ENCODE measurements at places on chromosomes 5 and 9.

- peak; percentile 75 for DNase-seq
Observed at GRCh38 chr5:172429201-172429940, 25.0 kb downstream of the SH3PXD2B start.

- no peak for DNase-seq
Observed at GRCh38 chr5:96064877-96065276, 103.2 kb upstream of the ELL2 start.

- DNase-seq: peak; percentile 4
Observed at GRCh38 chr5:158727771-158728311, 371.9 kb downstream of the EBF1 start.

DNA sequence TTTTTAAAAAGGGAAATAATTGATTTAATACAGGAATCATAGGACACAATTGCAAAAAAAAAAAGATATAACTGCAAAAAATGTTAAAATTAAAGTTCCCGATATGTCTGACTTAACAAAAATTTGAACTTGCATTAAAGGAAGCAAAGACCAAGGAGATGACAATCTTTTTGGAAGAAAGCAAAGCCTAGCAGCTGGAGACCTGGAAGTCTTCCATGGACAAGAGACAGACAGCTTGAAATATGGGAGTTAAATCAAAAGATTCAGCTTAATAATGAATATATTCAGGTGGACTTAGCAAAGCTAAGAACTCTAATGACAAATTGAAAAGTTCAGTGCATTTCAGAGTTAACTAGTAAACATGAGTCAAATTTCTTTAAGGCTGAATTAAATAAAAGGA lies 568.7 kb upstream of the RGMB start:
- DNase-seq: no peak

GRCh38 chr5:95697781-95698681 lies 15.2 kb upstream of the SPATA9 start:
- DNase-seq: peak; percentile 59

- DNase-seq: no peak
Observed at GRCh38 chr5:116613445-116613844, 38.8 kb upstream of the SEMA6A start.

- DNase-seq: no peak
Observed at GRCh38 chr5:133957080-133957479, 11.3 kb downstream of the C5orf15 start.

DNA sequence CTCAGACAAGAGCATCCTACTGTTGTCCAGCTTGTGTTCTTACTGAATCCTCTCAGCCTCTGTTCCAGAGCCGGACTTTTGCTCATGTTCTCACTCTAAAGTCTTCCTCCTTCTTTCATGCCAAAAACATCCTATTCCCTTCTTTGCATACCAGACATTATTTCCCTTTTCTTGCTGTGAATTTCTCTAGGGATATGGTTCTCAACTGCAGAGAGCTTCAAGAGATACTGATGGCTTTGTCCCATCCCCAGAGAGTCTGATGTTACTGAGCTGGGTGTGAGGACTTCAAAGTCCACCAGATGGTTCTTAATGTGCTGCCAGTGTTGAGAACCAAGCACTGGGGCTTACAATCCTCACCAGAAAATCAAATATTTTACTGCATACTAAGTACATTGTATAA lies 98.6 kb upstream of the FER start:
- DNase-seq: no peak

- no peak for DNase-seq
Observed at GRCh38 chr9:126290871-126291270, 35.8 kb upstream of the MVB12B start.

DNA sequence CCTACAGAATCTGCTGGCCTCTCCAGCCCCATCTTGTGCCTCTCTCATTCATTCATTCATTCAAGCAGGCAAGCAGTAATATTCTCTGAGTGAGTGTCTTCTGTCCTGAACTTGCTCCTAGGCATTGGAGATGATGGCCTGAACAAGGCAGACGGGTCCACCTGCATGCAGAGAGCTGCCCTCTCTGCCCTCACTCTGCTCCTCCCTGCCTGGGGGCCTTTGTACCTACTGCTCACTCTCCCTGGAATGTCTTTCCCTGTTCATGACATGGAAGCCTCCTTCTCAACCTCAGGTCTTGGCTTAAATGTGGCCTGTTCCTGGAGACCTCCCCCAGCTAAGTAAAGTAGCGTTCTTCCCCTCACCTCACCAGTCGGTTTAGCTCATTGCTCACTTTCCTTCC lies 6.6 kb downstream of the CDX1 start:
- no peak for DNase-seq

- DNase-seq: no peak
Observed at GRCh38 chr9:26264709-26265601, 586.7 kb upstream of the TUSC1 start.

DNA sequence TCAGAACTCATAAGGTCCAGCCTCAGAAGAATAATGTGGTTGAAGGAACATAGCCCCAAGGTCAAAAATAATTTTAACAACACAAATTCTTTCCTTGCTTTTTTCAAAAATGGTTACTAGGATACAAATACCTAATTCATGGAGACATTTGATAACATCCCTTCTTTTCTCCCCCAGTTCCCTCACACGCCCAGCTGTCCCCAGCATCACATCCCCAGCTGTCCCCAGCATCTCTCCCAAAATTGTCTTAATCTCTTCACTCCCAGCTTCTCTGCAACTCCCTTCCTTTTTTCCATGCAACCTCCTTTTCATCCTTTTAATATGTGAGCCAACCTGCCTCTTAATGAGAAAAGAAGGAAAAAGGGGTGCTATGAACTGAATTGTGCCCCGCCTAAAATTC lies 77.8 kb downstream of the FSTL4 start:
- no peak for DNase-seq

DNA sequence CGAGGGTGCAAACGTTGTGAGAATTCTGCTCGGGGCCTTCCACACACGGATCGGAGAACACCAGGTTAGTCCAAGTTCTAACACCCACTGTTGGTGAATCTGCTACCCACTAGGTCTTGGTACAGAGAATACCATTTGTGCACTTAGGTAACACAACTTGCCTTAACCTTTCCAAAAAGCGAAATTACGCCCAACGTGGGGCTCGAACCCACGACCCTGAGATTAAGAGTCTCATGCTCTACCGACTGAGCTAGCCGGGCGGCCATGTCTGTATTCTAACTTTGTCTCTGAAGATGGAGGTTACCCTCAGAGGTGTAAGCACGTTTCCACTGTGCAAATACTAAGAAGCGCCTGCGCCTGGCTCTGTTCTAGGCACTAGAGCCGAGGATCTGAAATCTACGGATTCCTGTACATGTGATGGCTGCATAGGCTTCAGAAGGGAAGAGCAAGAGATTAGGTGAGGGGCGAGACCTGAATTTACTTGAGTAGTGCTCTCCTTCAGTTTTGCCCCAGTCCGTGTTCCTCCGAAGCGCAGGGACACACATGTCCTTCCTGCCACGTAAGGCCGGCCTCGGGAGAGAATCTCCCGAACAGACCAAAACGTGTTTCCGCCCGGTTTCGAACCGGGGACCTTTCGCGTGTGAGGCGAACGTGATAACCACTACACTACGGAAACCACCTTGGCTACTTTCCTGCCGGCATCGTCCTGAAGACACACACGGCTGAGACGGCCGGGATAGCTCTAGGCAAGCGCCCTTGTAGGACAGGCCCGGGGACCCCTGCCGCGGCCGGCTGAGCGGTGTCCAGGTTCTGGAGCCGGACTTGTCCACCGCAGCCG lies 1.1 kb upstream of the TRIM41 start:
- DNase-seq: peak; percentile 96

DNA sequence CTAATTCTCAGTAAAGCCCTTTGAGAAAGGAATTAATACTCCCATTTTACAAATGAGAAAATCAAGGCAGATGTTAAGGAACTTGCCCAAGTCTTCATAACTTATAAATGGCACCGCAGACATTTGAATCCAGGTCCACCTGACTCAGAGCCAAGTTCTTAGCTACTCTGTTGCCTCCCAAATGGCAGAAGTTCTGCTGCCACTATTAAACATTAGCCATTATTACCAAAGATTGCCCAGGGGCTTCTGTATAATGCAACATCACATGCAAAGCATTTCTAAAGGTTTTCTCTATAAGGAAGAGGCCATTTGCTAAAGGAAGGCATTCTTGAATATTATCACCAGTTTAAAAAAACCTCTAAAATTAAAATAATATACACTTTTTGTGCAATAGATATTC lies 28.3 kb downstream of the TPD52L3 start:
- no peak for DNase-seq

DNA sequence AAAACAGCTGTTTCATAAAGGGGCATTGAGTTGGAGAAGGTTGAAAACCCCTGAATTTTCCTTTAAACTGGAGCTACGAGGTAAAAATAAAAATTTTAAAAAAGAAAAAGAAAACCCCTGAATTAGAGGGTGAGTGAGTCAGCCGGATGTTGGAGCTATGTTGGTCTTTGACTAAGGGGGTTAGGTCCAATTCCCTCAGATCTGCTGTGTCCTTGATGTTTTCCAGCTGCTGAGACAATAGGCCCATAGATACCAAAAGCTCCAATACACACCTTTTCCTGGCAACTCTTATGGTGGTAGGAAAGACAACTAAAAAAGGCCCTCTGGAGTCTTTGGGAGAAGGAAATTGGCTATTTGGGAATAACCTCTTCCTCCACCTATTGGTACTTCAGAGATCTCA lies 79.4 kb upstream of the SAP30L start:
- no peak for DNase-seq

- no peak for DNase-seq
Observed at GRCh38 chr5:163915481-163915961, 410.1 kb downstream of the MAT2B start.

GRCh38 chr5:45695804-45696156 lies 400 bp downstream of the HCN1 start:
- no peak for DNase-seq

- no peak for DNase-seq
Observed at GRCh38 chr5:144414202-144415029, 243.7 kb downstream of the KCTD16 start.

DNA sequence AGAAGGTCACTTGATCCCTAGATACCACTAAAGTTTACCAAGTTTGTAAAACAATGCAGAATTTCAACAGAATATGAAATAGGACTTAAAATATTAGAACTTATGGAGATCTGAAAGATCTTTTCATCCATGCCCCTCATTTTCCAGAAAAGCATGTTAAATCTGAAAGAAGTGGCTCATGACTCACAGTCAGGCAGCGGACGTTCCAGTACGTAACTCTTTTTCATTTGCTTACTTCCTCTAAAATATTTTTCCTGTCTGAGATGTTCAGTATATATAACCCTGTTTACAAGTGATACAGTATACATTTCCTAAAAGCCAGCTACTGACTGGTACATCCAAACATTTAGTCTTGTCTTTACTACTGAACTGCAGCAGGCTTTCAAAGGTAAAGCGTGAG lies 22.3 kb downstream of the FBXW2 start:
- no peak for DNase-seq

DNA sequence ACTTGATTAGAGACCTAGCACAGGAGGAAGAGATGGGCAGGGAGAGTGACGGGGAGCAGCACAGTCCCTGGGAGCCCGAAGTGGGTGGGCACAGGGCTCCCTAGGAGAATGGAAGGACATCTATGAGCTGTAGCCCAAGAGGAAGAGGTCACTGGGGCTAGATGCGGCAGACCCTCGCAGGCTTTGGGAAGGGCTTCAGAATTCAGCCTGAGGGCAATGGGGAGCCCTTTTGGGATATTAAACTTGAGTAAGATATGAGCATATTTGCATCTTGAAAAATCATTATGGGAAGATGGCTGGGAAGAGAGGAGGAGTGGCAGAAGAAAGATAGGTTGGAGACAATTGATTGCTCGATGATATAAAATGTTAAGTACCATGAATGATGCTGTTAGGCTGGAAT lies 48.9 kb upstream of the IL17B start:
- DNase-seq: no peak

DNA sequence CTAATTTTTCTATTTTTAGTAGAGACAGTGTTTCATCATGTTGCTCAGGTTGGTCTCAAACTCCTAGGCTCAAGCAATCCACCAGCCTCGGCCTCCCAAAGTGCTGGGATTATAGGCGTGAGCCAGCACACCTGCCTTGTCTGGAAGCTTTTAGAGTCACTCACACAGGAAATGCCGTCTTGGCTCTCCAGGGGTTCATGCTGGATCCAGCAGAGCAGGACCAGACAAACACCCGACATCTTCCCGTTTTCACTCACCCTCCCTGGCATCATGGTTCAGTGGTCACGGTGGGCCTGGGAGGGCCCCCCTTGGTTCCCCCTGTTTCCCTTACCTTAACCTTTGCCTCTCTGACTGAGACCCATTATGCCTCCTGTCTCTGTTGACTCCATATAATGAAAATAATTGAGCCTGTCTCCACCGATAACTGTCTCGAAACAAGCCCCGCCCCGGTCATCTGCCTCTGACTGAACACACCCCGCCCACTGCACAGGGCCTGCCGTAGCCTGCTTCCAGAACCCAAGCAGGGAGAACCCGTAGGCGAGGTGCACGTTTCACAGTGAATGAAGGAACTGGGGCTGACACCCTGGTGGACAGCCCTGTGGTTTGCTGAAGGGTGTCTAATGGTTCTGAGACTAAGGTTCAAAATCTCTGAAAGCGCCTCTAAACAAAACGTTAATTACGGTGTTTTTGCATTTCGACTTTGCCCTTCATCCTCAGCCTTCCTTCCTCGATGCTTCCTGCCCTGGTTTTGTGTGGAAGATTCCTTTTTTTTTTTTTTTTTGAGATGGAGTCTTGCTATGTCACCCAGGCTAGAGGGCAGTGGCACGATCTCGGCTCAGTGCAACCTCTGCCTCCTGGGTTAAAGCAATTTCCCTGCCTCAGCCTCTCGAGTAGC lies 39.7 kb upstream of the SPRY4 start:
- no peak for DNase-seq

DNA sequence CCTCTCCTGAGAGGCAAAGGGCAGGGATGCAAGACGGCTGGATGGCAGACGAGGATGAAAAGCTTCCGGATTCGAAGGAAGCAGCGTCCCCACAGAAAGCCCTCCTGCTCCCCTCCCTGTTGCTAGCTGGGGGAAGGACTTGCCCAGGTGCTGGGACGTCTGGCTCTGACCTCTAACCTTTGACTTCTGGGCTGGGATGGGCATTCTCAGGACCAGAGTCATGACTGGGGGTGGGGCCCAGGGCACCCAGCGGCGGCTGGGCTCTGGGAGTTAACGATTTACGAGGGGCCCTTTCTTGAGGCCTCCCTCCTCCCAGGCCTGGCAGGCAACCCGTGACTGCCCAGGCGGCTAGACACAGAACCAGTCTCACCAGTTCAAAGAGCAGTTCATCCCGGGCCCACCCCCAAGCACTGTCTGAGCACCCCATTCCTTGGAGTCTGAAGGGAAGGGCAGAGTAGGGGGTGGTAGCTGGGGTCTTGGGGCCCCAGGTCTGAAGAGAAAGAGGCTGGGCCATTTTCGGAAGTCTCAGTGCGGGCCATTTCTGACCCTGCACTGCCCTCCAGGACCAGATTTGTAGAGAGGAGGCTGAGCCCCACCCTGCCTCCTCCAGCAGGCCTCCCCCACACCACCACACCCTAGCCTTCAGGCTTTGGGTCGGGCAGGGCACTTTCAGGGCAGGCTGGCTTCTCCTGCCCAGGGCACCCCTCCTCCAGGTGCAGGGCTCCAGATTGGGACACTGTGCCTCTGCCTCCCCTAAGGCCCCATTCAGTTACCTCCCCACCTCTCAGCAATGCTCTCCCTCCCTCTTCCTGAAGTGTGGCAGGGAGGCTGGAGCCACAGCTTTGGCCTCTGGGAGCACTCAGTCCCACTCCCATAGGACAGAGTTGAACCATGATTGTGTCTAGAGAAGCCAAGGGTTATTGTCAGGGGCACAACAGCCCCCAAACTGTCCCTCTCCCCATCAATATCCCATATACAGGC lies 5.0 kb upstream of the CXXC5 start:
- peak; percentile 42 for DNase-seq
